ENCODE measurements at places on chromosomes 2 and 18.

DNA sequence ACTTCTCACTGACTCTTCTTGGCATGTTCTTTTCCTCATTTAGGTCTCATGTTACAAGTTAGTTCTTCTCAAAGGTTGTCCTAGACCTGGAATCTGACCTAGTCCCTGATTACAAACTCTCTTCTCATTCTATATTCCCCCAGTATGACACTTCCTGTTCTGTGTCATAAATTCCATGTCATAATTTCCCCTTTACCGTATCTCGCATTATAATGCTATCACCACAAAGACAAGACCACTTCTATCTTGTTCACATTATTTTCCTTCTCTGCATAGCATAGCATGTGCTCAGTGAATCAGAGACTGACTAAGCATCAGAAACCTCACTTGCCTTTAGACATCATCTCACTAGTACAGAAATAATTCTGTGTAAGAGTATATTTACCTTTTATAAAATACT lies 63.6 kb upstream of the CAVIN2 start:
- DNase-seq = no peak

DNA sequence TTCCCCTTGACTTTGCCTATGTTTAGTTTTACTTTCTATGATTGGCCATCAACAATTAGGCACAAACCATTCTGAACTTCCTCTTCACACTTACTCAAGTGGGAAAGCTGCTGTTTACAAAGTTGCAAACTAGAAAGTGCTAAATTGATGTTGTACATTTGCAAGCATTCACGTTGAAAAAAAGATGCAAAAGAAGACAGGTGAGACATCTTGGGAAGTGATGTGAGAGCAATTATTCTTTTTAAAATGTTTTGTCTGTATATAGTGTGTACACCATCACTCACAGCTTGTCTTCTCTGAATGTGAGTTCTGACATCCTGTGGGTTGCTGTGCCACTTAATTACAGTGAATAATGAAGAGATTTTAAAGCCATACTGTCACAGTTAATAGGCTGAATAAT lies 874.1 kb upstream of the LRATD1 start:
- no peak for DNase-seq

- DNase-seq = no peak
These were observed 18.6 kb upstream of the KLF7 start for GRCh38 chr2:207184348-207184747.

GRCh38 chr18:35024965-35025364 lies 16.2 kb upstream of the MAPRE2 start:
- DNase-seq = peak; percentile 65

DNA sequence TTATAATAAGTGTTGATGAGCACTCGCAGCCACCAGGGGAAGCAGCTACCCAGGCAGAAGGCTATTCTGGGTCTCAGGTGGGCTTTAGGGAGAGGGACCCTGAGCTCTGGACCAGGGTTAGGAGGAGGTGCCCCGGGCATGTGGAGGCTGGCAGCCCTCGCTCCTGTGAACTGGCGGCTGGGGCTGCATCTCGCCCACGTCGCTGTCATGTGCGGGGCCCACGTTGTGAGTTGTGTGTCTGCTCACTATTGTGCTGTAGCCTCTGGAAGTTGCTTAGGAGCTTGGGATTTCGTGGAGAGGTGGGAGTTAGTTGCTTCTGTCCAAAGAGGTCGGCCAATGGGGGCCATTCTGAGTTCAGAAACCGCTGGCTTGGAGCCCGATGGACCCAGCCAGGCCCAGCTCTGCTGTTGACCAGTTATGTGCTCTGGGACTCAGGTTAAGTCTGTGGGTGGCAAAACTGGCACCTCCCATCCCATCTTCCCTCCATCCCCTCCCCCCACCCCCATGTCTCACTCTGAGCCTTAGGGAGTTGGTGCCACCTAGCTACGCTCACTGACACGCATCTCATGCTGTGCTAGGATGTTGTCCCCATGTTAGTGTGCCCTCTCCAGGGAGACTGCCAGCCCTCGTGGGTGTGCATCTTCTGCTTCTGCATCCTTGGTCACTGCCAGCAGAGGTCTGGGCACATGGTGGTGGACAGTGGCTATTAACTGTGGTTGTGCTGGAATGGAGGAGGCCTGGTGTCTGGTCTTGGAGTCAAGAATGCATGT lies 18.5 kb downstream of the RRM2 start:
- no peak for DNase-seq

DNA sequence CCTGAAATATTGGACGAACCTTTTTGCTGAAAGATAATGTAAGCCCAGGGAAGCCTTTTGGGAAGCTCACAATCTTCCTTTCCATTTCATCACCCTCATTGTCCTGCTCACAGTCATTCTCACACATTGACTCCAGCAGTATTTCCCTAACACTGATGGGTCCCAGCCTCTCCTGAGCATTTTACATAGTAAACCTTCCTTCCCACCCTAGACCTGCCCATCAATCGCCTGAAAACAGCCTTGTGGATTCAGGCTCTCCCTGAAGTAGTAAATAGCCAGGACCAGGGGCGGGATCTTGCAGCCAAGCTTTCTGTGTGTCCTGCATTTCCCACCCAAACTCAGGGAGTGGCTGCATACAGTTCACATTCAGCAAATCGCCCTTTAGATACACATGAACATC lies 149.9 kb downstream of the CYRIA start:
- no peak for DNase-seq

DNA sequence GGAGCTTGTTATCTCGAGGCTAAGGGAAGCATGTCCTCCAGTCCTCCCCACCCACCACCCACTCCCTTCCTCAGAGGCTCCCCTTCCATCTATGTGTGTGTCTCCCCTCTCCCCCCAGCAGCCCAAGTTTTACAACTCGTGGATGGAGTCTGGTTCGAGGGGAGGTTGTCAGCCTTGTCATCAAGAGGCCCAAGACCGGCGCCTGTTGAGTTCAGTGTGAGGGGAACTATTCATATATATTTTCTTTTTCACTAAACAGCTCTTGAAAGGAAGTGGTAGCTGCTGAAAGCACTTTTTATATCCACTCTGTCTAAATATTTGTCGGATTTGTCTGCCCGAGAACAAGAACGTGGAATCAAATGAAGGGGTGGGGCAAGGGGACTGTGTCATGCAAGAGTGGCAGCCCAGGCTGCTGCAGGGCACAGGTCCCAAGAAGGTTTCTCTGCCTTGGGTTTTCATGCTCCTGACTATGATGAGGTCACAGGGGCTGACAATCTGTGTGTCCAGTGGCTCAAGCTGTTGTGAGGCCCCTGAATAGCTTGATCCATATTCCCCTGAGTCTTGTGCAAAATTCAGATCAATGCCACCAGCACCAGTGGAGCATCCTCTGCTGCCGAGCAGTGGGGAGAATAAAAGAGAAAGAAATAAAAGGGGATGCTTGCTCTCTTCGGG lies 35.0 kb downstream of the NRP2 start:
- no peak for DNase-seq

GRCh38 chr2:69961496-69961895 lies at the start of gene ASPRV1:
TSS of gene ASPRV1 (minus strand) at chr2:69961631. CDS start at chr2:69961436, 195 bp downstream.
- DNase-seq = no peak

DNA sequence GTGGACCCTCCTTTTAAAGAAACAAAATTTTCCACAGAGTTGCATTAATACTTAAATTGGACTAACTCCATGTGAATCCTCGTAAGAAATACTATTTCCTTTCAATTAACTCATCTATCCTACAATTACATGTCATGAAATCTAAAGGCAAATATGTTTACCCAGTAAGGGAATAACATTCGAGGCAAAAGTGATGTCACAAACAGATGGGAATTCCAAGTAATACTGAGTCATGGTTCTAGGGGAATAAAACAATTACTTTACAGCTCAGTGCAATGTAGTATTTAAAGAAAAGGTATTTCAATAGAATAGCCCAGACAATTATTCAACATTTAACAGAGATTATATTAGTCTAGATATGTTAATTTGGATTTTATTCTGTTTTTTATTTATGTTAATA lies 205.8 kb downstream of the ZNF385B start:
- no peak for DNase-seq

- DNase-seq = no peak
These were observed 30.8 kb upstream of the PUM2 start for GRCh38 chr2:20381457-20381856.

DNA sequence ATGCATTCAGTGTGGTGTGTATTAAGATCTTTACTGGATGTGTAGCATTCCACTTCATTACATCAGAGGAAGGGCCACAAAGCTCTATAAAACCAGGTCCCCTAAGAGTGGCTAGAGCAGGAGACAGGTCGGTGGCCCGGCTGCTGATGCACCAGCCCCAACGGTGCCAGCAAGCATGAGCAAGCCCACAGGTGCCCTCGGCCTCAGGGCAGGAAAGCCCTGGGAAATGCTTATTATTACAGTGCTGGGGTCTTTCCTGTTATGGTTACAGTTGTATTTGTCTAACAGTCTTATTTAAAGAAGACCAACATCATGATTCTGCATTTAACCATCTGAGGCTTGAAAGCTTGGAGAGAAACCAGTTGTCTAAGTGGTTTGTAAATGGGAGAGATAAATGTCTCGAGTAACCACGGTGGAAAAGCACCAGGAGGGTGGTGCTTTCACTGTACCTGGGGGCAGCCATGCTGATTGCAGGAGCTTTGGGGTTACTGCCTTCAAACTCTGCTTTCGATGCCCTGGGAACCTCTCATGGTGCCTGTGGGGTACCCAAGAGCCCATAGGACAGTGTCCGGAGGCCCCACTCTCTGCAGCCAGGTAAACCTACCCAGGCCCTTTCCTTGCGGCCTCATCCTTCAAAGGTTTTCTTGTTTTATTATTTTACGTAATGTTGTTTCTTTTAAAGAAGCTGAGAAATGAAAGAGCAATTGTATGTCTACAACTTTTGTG lies 133.1 kb downstream of the SH3RF3 start:
- DNase-seq = no peak

DNA sequence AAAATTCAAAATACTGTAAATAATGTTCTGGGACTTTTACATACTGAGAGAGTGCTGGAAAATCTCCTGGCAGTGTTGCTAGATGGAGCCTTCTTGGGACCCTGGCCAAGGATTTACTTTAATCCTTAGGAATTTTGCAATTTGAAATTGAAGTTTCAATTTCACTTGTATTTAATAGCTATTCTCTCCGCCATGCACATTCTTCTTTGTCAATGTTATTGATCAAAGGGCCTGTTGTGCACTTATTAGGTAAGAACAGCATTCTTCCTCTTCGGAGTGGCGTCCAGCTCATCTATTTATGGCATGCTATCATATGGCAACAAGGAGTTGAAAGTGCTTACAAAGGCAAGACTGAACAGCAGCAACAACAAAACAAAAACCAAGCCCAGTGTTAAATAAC lies 40.1 kb upstream of the SOS1 start:
- no peak for DNase-seq

DNA sequence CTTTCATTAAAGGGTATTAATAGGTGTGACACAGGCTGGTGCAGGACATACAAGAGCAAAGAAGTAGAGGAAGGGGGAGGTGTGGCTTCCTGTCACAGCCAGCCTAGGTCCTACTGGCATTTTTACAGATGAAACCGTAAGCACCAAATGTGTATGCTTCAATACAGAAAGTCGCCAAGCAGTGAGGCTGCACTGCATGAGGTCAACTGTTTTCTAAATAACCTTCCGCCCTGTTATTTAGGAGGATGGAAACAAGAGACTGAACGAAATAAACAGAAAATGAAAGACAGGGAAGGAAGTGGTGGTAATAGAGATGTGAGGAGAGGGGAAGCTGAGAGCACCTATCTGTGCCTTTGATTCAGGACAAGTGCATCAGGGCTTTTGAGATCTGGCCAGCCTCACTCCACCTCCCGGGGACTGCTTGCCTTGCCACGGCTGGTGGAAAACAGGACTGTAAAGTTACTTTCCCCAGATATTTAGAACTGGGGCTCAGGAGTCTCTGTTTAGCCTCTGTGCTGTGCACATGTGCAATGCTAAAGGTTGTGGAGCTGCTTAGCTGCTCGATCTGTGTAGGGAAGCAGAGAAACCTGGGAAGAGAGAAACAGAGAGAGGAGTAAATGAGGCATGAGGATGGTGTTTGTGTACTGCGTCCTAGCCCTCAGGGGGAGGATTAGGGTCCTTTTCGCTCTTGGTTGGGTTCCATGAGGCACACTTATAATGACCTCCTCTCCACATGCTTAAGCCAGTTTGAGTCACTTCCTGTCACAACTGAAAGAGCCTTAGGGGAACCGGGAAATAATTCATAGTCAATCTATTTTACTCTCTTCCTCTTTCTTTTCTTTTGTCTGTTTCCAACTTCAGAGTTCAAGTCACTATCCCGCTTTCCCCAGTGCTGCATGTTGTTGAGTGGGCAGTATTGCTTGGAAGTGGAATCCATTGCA lies 62.3 kb upstream of the BOD1L2 start:
- DNase-seq = no peak

- no peak for DNase-seq
These were observed 67.8 kb downstream of the CWC22 start for GRCh38 chr2:179939259-179939658.

DNA sequence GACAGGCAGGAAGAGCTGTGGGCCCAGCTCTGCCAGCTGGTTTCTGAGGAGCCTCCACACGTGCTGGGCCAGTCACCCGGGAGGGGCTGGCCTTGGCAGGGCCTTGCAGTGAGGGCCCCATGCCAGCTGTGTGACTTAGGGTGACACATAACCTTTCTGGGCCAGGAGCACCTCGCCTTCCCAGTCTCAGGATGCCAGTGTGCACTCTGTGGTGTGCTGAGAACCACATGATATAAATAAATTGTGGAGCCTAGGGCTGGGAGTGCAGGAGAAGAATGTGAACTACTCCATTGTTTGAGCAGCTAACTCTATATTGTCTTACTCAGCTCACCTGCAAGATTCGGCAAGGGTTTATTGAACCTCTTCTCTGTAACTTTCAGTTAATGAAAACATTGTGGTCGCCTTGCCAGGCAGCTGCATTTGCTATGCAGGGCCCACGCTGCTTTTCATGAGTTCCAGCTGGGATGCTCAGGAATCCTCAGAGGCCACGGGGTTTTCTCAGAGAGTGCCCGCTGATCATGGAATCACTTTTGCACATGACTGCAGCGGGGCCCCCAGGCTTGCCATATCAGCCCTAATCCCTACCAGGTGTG lies 222.3 kb downstream of the SH3RF3 start:
- peak; percentile 80 for DNase-seq

Measured in psoas muscle (tissue), 8 donors.